ENCODE measurements at places on chromosomes 7 and 10.
A peak's percentile ranks its signal among the peaks of the same experiment; 100 is the strongest.

- no peak for DNase-seq
- peaks cover 3% of the 10 kb centered on the region for H3K27me3 ChIP-seq
- H3K4me1 ChIP-seq, result no peaks in the 10 kb centered on the region
- no peak overlapping the region for H3K4me3 ChIP-seq
- no peaks in the 10 kb centered on the region for H3K36me3 ChIP-seq
Observed at GRCh38 chr10:86024281-86025041, 342.1 kb downstream of the GRID1 start.

DNA sequence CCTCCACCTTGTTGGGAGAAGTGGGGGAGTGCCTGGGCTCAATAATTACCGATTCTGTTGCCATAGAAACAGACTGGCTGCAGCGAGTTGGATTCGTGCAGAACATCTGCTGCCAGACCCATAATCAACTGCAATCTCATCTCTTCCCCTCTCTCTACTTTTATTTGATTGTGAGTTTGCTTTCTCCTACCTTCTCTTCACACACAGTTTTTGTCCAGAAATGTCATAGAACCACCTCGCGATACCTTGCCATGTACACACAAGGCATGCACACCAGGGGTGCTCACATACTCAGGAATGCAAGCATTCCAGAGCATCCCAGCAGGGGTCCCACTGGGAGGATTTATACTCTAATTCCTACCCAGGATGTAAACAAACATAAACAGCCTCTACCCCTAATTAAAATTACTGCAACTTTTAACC, 262.2 kb upstream of the AOAH start:
- no peak overlapping the region for H3K27ac ChIP-seq
- H3K36me3 ChIP-seq, result peaks cover 10% of the 10 kb centered on the region
- no peaks in the 10 kb centered on the region for H3K27me3 ChIP-seq
- H3K4me3 ChIP-seq, result no peak overlapping the region
- DNase-seq, result no peak
- H3K4me1 ChIP-seq, result peaks cover 23% of the 10 kb centered on the region

DNA sequence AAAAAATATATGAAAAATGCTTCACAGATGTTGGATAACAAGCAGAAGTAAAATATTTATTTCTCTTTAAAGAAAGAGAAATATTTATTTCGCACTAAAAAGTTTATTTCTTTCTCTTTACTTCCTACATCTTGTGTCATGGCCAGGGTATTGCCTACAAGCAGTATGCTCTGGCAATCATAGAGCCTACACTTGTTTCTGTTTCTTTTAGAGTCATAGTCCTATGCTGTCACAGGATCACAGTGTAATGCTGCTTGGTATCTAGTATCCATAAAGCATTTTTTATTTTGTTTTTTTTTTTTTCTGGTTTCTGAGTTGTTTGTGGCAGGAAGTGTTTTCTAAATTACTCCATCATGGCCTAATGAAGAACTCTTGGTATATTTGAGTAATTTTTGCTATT, 116.0 kb downstream of the ATRNL1 start:
- DNase-seq, result no peak
- H3K4me1 ChIP-seq, result peaks cover 5% of the 10 kb centered on the region
- no peaks in the 10 kb centered on the region for H3K36me3 ChIP-seq
- H3K27ac ChIP-seq, result no peak overlapping the region

DNA sequence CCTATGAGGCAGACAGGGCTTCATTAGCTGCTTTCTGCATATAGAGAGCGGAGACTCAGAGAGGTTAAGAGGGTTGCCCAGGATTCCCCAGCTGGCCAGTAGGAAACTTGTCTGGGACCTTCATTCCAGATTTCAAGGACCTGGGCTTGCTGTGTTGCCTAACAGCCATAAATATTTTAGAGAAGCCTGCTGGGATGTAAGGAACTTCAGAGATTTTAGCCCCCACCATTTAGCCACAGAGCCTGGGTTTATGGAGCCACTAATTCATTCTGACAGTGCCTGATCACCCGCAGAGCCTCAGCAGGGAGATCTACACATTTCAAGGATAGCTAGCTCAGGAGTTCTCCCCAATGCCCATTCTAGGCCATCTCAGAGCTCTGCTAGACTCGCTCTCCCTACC, 56.6 kb upstream of the TRUB1 start:
- no peak for DNase-seq
- H3K36me3 ChIP-seq, result no peaks in the 10 kb centered on the region
- peaks cover 27% of the 10 kb centered on the region for H3K27me3 ChIP-seq
- H3K4me1 ChIP-seq, result peaks cover 9% of the 10 kb centered on the region

- H3K27me3 ChIP-seq, result peaks cover 14% of the 10 kb centered on the region
- H3K4me3 ChIP-seq, result no peak overlapping the region
- no peaks in the 10 kb centered on the region for H3K4me1 ChIP-seq
- no peaks in the 10 kb centered on the region for H3K36me3 ChIP-seq
Observed at GRCh38 chr7:47128700-47129099, 453.2 kb downstream of the TNS3 start.

- H3K27me3 ChIP-seq, result peaks cover 9% of the 10 kb centered on the region
- no peaks in the 10 kb centered on the region for H3K36me3 ChIP-seq
- no peak overlapping the region for H3K4me3 ChIP-seq
- no peak overlapping the region for H3K27ac ChIP-seq
- peaks cover 1% of the 10 kb centered on the region for H3K4me1 ChIP-seq
- DNase-seq, result no peak
Observed at GRCh38 chr7:988426-988911, 5.5 kb downstream of the CYP2W1 start.

DNA sequence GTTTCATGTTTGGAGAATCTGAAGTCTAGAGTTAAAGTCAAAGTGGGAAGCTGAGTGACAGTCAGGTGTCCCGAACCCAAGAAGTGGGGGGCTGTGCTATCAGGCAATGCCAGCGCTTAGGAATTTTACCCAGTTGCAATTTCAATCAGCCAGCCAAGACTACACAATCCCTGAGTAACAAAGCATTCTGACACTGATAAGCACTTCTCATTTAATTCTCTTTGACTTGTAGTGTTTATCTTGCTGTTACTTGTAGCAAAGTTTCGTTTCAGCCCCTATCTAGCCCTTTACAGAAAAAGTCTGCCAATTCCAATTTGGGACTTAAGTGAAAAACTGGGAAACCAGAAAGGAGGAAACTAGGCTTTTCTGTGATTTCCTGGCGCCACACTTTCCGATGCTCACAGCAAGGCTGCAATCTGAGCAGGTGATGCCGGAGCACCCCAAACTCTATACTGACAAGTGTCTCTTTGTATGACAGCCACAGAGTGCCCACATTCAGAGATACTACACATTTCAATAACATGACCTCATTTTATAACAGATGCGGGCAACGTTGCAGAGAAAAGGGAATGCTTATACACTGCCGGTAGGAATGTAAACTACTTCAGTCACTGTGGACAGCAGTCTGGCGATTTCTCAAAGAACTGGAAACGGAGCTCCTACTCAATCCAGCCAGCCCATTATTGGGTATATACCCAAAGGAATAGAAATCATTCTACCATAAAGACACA, 61.0 kb downstream of the ITIH5 start:
- H3K27me3 ChIP-seq, result no peaks in the 10 kb centered on the region
- H3K36me3 ChIP-seq, result no peaks in the 10 kb centered on the region
- no peak overlapping the region for H3K27ac ChIP-seq
- no peak for DNase-seq

DNA sequence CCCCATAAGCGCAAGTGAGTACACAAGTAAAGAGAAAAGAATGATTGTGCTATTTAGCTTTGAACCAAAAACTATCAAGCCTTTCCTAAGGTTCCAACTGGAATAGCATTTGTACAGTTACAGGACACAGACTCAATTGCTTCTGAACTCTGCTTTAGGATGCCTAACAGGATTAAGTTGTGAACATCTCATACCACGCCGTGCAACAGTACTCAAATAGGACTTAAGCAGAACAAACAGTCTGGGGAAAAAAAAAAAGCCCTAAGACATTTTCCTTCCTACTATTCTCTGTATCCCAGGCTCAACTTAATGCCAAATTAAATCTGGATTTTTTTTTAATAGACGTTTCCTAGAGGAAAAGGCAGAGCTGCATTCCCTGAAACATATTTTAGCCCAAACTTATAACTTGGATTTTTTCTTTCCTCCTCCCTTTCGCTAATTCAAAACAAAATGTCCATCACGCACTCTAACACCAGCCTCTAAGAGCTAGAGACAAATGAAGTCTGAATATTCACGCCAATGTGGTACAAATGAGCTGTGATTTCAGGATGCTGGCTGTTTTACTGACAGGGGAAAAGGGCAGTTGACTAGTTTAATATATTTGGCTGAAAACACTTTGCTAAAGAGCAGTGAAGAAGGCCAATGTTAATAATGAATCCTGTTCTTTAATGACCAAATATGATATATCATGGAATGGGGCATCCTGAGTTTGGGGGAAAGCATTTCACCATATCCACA, 68.6 kb downstream of the CALD1 start:
- no peak overlapping the region for H3K4me3 ChIP-seq
- H3K36me3 ChIP-seq, result peaks cover 2% of the 10 kb centered on the region
- DNase-seq, result no peak

GRCh38 chr10:52759154-52759553, 13.4 kb downstream of the MBL2 start:
- DNase-seq, result no peak
- H3K27me3 ChIP-seq, result no peaks in the 10 kb centered on the region
- H3K4me3 ChIP-seq, result no peak overlapping the region
- H3K36me3 ChIP-seq, result no peaks in the 10 kb centered on the region

GRCh38 chr10:29734962-29735627, 100.3 kb upstream of the SVIL start:
- peak overlapping the region; percentile 39 for H3K27ac ChIP-seq
- peak; percentile 67 for DNase-seq
- H3K4me3 ChIP-seq, result peak overlapping the region; percentile 80
- H3K27me3 ChIP-seq, result peaks cover 13% of the 10 kb centered on the region
- peaks cover 33% of the 10 kb centered on the region for H3K4me1 ChIP-seq

DNA sequence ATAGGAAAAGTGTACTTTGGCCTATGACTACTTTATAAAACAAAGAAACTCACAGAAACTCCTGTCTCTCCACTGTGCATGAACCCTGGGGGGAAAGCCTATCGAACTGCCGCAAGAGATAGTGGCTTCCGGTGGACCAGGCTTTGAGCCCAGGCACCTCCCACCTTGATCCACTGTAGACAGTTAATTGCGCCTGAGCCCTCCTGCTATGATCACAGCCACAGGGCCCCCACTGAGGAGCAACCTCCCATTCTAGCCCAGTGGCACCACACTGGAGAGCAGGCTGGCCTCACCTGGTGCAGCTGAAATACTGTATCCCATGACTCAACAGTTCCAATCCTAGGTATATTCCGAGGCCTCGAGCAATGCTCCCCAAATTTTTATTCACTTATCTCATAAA, 98.8 kb downstream of the COBL start:
- no peaks in the 10 kb centered on the region for H3K4me1 ChIP-seq
- no peak overlapping the region for H3K27ac ChIP-seq
- no peak for DNase-seq
- H3K27me3 ChIP-seq, result no peaks in the 10 kb centered on the region

DNA sequence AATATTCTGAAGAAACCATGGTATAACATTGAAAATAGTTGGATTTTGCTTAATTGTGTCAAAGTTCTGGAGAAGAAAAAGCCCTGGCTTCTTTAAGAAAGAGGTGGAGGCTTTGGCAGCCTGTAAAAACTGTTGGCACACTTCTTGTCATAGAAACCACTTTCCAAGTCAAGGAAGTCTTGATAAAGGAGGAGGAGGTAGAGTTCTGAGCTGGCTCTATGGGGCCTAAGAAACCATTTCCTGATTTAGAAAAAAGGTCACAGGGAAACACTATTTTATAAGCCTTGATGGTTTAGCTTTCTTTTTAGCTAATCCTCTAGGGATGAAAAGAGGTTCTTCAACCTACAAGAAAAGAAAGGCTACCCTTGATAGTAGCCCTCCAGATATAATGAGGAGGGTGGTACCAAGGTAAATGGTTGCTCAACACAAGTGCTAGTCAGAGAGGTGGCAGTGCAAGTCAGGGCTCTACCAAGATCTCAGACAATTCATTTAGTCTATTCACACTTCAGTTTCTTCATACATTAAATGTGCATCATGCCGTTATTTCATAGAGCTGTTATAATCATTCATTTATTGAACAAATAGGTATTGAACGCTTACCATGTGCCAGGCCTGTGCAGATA, 346.9 kb downstream of the RNLS start:
- no peak for DNase-seq
- H3K4me1 ChIP-seq, result peaks cover 6% of the 10 kb centered on the region
- H3K27ac ChIP-seq, result no peak overlapping the region
- no peaks in the 10 kb centered on the region for H3K36me3 ChIP-seq
- no peak overlapping the region for H3K4me3 ChIP-seq

DNA sequence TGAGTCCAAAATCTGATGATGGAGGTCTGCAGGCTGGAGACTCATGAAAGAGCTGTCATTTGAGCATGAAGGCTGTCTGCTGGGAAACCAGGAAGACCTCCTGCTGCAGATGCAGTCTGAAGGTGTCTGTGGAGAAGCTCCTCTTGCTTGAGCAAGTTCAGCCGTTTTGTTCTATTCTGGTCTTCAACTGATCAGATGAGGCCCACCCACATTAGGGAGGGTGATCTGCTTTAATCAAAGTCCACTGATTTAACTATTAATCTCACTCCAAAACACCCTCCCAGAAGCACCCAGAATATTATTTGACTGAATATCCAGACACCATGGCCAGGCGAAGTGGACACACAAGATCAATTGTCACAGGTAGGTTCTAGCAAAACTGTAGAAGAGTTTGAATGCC, 116.5 kb downstream of the GATA3 start:
- no peak overlapping the region for H3K27ac ChIP-seq
- DNase-seq, result no peak
- H3K27me3 ChIP-seq, result no peaks in the 10 kb centered on the region
- peaks cover 4% of the 10 kb centered on the region for H3K36me3 ChIP-seq

DNA sequence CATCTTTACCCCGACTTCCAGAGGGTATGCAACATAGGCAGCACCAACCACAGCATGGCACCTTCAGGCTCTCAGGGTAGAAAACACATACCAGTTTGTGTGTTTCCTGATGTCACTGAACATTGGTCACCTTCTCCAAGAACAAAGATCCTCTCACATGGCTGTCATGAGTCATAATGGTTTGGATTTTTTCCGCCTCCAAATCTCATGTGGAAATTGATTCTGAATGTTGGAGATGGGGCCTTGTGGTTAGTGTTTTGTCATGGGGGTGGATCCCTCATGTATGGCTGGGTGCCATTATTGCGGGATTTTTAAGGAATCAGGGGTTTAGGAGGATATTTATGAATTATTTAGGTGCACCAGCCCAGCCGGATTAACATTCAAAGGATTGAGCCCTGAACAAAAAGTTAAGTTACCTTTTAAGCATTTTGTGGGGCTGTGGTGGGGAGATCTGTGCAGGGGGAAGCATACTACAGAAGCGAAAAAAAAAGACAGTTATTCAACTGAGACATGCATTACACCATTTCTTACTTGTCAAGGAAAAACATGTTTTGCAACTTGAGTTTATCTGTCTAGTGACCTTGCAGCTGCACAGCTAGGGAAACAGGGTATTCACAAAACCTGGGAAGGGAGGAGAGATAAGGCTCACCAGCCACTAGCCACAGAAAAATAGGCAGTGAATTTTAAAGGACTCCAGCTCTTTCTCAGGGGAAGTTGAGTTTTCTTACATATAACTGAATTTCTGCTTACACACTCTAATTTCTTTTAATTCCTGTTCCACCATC, 774.1 kb upstream of the AUTS2 start:
- no peak for DNase-seq
- H3K4me3 ChIP-seq, result no peak overlapping the region
- H3K27me3 ChIP-seq, result no peaks in the 10 kb centered on the region
- no peaks in the 10 kb centered on the region for H3K4me1 ChIP-seq
- H3K27ac ChIP-seq, result no peak overlapping the region
- no peaks in the 10 kb centered on the region for H3K36me3 ChIP-seq

- H3K4me3 ChIP-seq, result no peak overlapping the region
- no peak for DNase-seq
- no peaks in the 10 kb centered on the region for H3K36me3 ChIP-seq
- no peak overlapping the region for H3K27ac ChIP-seq
Observed at GRCh38 chr7:14892961-14893360, 9.6 kb downstream of the DGKB start.

Data from activated naive CD8-positive, alpha-beta T cell treated with anti-CD3 and anti-CD28 coated beads for 36 hours (primary cell).